ENCODE measurements at places on chromosomes 7 and 10.
A peak's percentile ranks its signal among the peaks of the same experiment; 100 is the strongest.

- DNase-seq: peak; percentile 10
Observed at GRCh38 chr10:103808780-103809179, 46.6 kb downstream of the SH3PXD2A start.

GRCh38 chr10:103833731-103834365 lies 21.5 kb downstream of the SH3PXD2A start:
- DNase-seq: no peak

DNA sequence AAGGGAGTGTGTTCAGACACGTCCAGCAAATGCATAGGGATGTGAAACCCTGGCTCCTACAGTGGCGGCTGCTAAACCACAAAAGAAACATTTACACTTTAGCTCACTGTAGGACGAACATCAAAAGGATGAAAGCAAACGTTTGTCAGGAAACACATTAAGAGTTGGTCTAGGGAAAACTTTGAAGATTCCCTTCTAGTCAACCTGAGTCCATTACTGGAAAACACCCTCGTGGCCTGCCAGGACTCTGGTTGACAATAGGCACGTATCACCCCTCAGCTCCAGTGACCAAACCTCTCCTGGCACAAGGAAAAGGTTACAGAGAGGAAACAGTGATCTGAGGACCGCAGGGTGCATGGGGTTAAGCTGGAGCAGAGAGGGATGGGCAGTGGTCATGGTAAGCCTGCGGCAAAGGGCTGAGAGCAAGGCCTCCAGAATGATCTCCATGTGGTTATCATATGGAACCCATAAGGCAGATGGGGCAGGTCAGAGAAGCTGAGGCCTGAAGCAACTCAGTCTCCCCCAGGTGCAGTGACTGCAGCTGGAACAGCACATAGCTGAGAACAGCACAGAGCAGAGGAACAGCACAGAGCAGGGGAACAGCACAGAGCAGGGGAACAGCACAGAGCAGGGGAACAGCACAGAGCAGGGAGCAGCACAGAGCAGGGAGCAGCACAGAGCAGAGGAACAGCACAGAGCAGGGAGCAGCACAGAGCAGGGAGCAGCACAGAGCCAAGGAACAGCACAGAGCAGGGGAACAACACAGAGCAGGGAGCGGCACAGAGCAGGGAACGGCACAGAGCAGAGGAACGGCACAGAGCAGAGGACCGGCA lies 49.9 kb downstream of the CHST15 start:
- DNase-seq: no peak

GRCh38 chr10:131760416-131761166 lies 140.2 kb upstream of the PPP2R2D start:
- no peak for DNase-seq

- peak; percentile 81 for DNase-seq
Observed at GRCh38 chr7:134420424-134421125, 38.3 kb downstream of the AKR1B1 start.

GRCh38 chr7:151968357-151968756 lies 12.1 kb downstream of the GALNTL5 start:
- peak; percentile 37 for DNase-seq

GRCh38 chr10:117170244-117170643 lies 27.0 kb upstream of the KCNK18 start:
- DNase-seq: no peak

- no peak for DNase-seq
Observed at GRCh38 chr7:157244516-157245294, 92.1 kb upstream of the DNAJB6 start.

- no peak for DNase-seq
Observed at GRCh38 chr10:4391683-4392082, 434.3 kb upstream of the AKR1E2 start.
